ENCODE measurements at places on chromosomes 2 and 18.

DNA sequence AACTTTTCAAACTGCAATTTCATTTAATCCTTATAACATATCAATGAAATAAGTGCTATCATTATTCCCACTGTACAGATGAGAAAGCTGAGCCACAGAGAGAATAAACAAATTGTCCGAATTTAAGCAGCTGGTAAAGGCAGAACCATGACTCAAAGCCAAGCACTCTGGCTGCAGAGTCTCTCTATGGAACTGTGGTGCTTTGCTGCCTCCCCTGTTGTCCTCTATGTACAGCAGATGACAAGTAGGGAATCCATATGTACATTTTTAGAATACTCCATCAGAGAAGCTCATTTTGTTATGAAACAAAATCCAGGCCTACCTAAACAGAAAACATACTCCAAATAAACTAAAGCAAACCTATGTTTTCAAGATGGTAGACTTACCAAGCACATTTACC is 45.1 kb downstream of the FARSB start:
- DNase-seq = no peak

DNA sequence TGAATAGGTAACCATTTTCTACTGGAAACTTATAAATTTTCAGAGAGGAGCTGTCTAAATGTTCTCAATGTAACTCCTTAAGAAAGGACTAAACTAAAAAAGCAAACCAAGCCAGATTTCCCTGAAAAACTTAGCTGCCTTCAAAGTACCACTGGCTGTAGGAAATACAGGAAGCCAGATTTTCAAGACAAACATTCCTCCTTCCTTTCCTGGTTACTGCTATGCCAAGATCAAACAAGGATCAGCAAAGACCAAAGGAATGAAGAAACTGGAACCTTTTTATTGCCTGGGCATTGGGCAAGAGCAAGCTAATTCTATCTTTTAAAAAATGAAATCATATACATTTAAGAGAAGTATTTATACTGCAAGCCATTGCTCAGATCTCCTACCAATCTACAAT is 212.7 kb downstream of the DYM start:
- DNase-seq = no peak

- no peak for DNase-seq
Measured at GRCh38 chr18:3689986-3690763, 240.2 kb downstream of the TGIF1 start.

GRCh38 chr2:122704109-122704563 is 948.7 kb downstream of the TSN start:
- no peak for DNase-seq

- DNase-seq = no peak
Measured at GRCh38 chr2:166044853-166045483, 82.9 kb downstream of the SCN1A start.

GRCh38 chr18:5662586-5663090 is 118.8 kb upstream of the EPB41L3 start:
- no peak for DNase-seq

DNA sequence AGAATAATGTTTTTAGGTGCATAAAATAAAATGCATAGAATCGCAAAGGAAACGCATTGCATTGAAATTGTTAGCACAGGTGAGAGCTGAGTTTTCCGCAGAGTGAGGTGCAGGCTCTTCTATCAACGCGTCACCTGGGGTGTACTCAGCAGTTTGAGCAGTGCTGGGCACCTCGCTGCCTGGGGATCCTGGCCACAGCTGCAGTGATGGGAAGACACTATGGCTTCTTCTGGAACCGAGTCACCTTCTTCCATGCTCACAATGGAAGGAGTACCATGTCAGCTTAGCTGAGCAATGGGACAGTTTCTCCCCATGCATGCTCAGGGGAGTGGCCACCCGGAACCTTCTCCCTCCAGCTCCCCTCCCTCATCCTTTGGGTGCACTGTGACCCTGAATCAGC is 95.4 kb upstream of the OTOS start:
- no peak for DNase-seq

GRCh38 chr18:10798727-10799550 is 273.1 kb downstream of the NAPG start:
- no peak for DNase-seq

DNA sequence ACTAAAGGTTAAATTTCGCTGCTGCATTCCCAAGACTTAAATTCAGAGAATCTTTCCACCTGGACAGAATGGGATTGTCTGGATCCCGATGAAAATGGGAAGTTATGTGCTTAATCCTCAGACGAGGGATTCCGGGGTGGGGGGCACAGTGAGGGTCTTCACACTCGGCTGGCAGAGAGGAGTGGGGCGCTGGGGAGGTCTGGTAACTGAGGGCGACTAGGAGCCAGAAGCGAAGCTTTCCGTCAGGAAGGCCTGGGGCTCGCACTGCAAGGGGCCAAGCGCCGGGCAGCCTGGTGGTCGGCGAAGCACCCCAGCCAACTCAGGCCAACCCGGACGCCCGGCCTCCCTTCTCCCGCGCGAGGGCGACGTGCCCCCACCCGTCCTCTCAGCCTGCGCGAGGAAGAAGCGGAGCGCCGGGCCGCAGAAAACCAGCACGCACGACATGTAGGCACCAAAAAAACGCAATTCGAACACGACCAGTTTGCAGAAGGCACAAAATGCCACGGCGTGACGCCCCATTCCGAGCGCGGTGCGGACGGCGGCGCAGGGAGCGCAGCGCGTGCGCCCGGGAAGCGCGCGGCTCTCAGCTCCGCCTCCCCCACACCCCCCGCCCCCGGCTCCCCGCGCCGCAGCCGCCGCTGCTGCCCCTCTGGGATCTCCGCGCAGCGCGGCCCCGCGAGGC is 188.1 kb downstream of the ZEB2 start:
- DNase-seq = no peak

DNA sequence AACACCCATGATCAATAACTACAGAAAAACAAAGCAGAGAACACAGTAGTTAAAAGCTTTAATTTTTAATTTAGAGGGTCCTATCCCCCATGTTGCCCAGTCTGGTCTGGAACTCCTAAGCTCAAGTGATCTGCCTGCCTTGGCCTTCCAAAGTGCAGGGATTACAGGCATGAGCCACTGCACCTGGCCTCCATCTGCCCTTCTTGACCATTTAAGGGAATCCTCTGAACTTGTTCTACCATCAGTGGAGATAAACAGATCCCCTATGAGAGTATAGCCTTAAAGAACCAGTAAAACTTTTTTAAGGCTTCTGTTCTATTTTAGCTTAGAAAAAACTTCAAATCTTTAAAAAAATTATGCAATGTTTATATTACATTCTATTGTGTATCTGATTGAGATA is 13.5 kb upstream of the ATP5MC3 start:
- no peak for DNase-seq

Measured in NCI-H345 (cell line).